Stimulated activated CD4-positive, alpha-beta T cell treated with anti-CD3 and anti-CD28 coated beads, Interleukin-1b, Interleukin-23, amount 100 ng/mL, for 1 hour (primary cell): ENCODE measurements at places on chromosomes 4 and X.

DNA sequence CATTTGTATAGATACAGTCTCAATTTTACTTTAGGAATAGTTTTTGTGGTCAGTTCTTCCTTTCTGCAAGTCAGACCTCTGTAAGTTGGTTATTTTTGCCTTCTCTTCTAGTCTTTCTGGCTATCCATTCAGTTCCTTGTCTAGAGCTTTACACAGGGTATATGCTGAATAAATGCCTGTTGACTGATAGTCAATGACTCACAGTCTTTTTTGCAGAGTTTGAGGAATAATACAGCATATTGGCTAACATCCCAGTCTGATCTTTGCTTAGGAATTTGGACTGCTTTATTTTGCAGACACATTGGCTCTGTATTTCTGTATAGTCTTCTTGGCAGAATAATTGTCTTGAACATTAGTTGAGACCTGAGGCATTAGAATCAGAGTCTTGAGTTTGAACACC is 132.4 kb downstream of the MAGEC1 start:
- no peak for DNase-seq

DNA sequence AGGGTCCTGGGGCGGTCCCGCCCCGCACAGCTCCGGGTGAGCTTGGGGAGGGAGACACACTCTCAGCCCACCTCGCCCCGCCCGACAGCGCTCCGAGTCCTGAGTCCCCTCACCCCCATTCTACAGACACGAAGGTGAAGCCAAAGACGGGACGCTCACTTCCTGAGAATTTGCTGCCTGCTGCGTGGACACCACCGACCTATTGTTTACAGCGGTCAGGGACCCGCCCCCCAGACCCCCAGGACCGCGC is 796 bp upstream of the ZNF141 start:
- no peak for DNase-seq

DNA sequence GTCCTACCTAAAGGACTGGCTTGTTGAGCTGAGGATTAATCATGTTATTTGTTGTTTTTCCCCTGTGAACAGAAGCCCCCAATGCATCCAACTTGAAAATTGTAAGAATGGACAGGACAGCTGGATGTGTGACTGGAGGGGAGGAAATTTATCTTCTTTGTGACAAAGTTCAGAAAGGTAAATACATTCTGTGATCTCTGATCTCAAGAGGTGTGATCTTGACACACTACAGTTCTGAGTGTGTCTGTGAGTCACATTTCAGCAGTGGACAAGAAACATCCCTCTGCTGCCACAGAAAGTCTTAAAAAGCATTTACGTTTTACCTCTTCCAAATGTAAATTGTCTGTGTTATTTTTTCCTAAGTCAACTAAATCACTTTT is 79.3 kb downstream of the NFKB1 start:
- DNase-seq = no peak

GRCh38 chr4:73018595-73018994 is 50.9 kb downstream of the COX18 start:
- no peak for DNase-seq

GRCh38 chr4:602559-602942 is 22.8 kb upstream of the PDE6B start:
- no peak for DNase-seq

DNA sequence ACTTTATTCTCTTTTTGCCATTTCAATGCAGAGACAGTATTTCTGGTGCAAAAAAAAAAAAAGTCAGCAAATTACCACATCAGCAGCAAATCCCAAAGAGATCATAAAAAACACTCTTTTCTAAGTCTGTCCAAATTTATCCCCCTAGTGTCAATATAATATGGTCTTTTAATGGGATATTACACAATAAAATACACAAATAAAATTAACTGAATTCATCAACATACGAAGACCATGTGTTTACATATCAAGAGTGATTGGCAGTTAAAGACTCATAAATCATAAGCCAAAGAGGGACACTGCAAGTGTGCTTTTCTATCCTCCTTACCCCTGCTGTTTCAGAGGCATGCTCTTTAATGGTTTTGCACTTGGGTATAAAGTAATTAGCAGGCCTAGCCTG is 340.2 kb upstream of the DKK2 start:
- no peak for DNase-seq

- no peak for DNase-seq
Observed at GRCh38 chr4:24607334-24607733, 23.0 kb upstream of the DHX15 start.

GRCh38 chrX:153614818-153615217 is 15.9 kb upstream of the CCNQ start:
- DNase-seq = no peak

DNA sequence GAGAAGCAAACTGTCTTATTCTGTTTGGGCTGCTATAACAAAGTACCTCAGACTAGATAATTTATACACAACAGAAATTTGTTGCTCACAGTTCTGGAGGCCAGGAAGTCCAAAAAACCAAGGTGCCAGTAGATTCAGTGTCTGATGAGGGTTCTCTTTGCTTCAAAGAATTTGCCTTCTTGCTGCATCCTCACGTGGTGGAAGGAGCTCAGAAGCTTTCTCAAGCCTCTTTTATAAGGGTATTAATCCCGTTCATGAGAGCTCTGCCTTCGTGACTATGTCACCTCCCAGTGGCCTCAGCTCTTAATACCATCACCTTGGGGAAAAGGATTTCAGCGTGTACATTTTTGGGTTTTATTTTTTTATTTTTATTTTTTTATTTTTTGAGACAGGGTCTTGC is 20.1 kb downstream of the CA5B start:
- no peak for DNase-seq

GRCh38 chr4:152734699-152735050 is 44.9 kb downstream of the TIGD4 start:
- DNase-seq = no peak
